ENCODE measurements at places on chromosomes 5 and 9.
A peak's percentile ranks its signal among the peaks of the same experiment; 100 is the strongest.

DNA sequence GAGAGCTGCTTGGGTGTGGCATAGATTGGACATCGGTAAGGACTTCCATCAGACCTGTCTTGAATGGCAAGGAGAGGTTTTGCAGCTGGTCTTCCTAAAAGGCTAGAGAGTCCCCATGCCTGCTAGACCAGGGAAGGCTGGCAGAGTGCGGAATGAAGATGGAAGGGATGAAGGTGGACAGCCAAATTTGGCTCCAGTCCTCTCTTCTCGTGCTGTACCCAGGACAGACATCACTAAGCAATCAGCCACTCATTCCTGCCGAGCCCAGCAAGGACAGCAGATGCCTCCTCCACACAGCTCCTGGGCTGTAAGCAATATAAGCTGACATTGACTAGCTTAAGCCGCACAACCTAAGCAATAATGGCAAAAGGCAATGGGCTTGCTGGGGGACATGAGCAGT lies 112.0 kb downstream of the OLFM1 start:
- DNase-seq = no peak

GRCh38 chr9:512555-513272 lies 298.0 kb downstream of the DOCK8 start:
- DNase-seq = no peak

DNA sequence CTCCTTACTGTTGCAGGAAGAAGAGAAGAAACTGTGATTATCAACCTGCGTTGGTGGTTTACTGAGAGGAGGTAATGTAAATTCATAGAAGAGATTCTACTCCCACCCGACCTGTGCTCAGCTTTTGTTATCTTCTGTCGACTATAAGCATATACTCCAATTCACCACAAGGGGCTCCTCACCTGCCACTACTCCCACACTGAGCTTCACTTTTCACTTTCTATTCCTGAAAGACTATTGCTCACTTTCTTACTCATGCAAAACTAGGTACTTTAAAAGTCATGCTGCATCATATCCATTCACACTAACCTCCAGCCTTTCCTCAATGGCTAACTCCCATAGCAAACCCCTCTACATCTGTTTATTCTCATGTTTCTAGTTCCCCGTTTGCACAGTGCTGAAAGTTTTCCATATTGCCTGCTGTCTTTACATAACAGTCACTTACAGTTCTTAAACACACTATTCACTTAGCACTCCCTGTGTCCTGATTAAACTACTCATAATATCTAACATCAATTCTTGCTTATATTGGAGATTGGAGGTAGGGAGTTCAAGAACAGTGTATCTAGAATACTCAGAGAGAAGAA lies 1062.6 kb downstream of the NR2F1-AS1 start:
- peak; percentile 31 for DNase-seq

GRCh38 chr9:115691693-115692092 lies 461.9 kb upstream of the PAPPA start:
- DNase-seq = no peak

DNA sequence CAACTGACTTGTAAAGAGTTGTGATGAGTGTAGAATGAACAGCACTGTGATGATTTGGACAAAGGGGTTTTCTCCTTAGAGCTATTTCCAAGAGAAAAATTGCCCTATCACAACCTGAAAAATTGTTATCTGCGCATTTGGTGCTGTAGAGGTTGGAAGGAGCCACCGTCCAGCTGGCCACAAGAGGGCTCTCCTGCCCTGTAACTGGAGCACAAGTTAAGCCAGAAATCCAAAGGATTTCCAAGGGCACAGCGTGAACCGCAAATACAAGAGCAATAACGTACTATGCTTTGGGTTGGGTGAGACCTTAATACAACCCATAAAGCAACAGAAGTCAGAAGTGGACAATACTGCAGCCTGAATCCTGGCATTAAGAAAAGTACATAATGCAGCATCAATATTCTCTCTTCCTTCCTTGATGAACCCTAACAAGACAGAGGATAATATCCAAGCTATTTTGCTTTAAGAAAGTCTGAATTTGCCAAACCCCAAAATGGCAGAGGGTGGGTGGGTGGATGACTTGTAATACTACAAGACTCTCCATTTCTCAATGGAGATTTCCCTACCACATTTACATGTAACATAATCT lies 56.8 kb upstream of the SMIM32 start:
- DNase-seq = peak; percentile 57

DNA sequence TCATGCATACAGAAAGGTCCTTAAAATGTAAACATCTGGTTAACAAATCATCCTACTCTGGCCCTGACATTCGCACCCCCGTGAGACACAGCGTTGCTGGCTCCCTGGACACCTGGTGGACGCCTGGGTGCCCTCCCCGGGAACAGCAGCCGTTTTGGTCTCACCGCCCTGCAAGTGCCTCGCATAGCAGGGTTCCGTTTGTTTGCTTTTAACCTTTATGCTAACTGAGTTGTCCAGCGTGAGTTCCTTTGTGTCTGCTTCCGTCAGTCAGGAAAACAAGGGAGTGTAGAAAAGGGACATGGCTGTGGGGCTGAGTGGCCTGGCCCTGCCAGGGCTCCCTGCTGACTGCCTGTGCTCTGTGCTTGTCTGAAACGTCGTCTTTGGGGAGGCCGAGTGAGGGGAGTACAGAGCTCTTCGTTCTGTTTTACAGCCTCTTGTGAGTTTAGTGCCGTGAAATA lies 91.8 kb upstream of the CACNA1B start:
- no peak for DNase-seq

GRCh38 chr9:105978336-105978735 lies 284.0 kb downstream of the TMEM38B start:
- no peak for DNase-seq

DNA sequence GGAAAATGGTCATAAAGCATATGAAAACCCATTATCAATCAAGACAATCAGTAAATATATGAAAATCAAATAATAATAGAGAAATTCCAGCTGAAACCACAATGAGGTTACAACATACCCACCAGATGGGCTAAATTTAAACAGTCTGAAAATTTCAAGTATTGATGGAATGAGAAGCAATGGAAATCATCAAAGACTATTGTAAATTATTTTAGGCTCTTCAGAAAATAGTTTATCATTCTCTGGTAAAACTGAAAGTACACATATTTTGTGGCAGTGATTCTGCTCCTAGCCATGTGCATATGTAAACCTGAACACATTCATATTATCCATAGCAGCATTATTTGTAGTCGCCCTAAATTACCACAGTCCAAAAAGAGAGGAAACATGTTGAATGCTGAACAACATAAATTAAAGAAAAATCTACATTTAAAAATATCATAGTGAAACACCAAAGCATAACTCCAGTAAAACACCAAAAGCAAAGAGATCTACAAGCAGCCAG lies 215.3 kb downstream of the PRELID2 start:
- no peak for DNase-seq

- no peak for DNase-seq
Measured at GRCh38 chr9:98330831-98331230, 75.4 kb upstream of the TBC1D2 start.

DNA sequence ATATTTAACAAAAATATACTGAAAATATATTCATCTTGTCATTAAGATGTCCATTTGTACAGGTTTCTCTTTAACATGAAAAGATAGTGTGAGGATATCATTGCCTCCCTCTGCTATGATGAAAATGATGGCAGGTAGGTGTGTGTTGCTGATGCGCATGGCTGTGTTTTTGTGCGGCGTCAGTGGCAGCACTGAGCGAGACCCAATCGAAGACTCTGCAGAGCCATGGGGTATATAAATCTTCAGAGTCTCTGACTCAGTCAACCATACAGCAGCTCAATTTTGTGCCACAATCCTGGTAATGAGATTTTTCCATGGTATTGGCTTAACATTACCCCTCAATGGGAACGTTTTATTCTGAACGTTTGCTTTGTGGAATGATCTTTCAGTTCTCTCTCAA lies 153.5 kb upstream of the IQGAP2 start:
- DNase-seq = no peak

GRCh38 chr5:74034733-74035132 lies 408.7 kb downstream of the ARHGEF28 start:
- DNase-seq = no peak

- DNase-seq = no peak
Measured at GRCh38 chr5:42640835-42641234, 115.8 kb upstream of the CCDC152 start.

DNA sequence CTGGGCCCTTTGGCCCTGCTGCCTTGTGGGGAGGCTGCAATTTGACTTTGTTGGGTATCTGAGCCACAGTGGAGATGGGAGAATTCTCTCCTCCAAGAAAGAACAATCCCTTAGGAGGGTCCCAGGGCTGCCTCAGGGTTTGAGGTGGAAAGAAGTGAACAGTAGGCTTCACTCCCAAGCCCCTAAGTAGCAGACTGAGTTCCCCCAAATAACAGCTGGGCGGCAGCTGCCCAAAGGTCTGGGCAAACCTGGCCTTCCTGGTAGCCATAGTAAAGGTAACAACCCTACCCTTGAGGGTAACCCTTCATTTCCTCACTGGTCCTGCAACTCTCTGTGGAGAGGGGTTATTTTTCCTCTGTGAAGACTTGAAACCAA lies 746 bp downstream of the RGS3 start:
- no peak for DNase-seq

GRCh38 chr5:54317511-54318260 lies 7.3 kb upstream of the ARL15 start:
- DNase-seq = no peak

GRCh38 chr5:117082977-117083376 lies 508.4 kb upstream of the SEMA6A start:
- DNase-seq = no peak

- no peak for DNase-seq
Measured at GRCh38 chr5:143350341-143350740, 53.1 kb downstream of the NR3C1 start.

DNA sequence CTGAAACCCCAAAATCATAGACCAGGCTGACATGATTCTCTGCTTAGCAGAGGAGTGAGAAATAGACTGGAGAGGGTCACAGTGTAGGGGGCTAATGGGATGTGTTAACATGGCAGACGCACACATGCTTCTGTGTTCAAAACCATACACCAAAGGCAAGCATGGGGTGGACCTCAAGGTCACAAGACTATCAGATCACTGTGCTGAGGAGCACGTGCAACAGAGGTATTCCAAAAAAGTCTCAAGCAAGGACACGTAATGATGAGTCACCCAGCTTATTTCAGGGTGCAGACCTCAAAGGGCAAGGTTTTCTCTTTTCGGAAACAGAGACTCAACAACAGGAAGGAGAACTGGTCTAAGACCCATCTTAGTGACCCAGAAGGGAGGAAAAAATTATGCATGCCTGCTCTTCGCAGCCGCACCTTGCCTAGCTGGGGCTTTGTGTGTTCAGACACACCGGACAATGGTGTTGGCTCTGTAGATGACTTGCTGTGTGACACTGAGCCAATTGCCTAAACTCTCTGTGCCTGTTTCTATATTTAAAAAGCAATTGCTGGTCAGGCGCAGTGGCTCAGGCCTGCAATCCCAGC lies 20.3 kb downstream of the WHRN start:
- peak; percentile 88 for DNase-seq

DNA sequence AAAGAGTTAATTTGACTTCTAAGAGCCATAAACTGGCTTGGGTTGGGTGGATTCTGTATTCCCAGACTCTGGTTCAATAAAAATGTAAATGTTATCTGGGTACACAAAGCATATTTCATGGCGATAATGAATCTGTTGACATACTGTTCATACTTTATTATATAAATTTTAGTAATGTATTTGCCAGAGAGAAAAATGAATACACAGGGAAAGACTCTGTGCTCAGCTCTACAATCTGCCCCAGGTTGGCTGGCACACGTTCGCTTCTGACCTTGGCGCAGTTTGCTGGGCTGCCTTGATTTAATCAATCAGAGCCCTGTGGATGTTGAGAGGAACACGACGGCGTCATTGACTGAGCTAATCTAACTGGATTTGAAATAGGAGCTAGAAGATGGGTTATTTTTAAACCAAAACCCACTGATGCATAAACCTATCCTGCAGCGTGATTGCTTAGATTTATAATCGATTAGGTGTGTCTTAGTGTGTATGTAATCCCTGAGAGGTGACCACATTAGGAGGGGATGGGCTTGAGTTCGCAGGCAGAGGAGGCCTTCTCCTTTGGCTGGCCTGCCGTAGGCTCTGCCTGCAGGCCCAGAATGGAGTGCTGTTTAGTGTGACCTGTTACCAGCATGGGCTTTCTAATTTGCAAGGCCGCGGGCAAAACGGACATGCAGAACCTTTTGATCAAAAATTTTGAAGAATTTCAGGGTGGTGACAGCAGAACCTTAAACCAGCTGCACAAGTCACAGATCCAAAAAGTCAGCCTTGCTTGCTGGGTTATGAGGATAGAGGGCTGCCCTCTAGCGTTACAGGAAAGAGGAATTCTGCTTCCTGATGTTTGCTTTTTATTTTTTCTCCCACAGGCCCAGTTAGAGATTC lies 3.9 kb upstream of the ADCY2 start:
- peak; percentile 31 for DNase-seq

- peak; percentile 13 for DNase-seq
Measured at GRCh38 chr5:146880966-146881365, 2.4 kb upstream of the PPP2R2B start.

GRCh38 chr5:31378838-31379237 lies 153.1 kb downstream of the DROSHA start:
- peak; percentile 92 for DNase-seq

GRCh38 chr9:88184976-88185375 lies 46.7 kb upstream of the SPATA31C2 start:
- no peak for DNase-seq

DNA sequence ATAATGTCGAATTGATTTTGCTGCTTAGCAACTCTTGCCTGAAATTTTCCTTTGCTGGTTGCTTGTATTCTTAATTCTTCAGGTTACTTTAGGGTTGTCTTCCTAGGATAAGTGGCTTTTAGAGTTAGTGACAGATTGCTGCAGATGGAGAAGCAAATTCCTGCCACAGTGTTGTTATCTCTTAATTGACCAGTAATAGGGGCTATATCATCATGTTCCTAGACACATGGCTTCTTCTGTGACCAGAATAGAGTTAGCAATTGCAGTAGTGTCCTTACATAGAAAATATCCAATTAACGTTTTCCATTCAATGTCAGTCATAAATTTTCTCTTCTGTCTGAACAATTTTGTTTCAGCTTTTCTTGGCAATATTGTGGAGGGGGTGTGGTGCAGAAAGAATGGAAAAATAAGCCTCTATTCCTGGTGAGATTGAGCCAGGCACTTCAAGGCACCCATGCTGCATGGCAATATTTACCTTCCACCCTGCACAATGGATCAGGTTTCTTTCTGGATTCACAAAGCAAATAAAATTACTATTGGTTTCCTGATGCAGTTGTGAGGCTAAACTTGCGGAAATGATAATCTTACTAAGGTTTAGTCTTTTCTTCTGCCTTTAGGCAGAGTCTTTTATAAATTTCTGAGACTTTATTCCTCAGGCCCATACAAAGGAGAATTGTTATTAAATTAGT lies 1481.5 kb downstream of the EFNA5 start:
- no peak for DNase-seq

GRCh38 chr9:2132484-2133082 lies 117.4 kb downstream of the SMARCA2 start:
- peak; percentile 57 for DNase-seq

- DNase-seq = no peak
Measured at GRCh38 chr9:71669284-71669995, 98.9 kb downstream of the CEMIP2 start.

Measured in NB4 (cell line).